Astrocyte of the hippocampus (primary cell): ENCODE measurements at places on chromosomes 1 and 21.

GRCh38 chr1:230427981-230428380 lies 1.8 kb upstream of the PGBD5 start:
- no peak for DNase-seq

DNA sequence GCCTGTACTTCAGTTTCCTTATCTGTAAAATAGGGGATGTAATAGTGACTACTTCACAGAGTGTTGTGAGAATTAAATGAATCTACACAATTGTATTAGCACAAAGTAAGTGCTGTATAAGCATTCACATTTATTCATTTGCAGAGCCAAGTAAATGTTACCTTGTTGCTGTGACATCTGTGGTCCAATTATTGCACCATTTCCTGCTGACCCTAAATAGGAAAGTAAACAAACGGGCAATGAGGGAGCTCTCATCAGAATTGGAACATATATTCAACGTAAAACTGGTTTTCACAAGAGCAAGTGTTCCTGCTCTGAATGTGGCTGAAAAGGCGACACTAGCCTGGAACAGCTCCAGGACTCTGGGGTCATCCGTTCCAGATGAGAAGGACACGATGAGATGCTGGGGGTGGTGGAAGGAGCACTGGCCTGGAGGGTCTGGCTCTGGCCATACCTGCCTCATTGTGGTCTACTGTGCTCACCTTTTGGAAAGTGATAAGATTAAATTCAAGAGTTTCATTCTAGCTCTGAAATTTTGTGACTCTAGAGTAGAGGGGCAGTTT lies 34.5 kb downstream of the PROX1 start:
- no peak for DNase-seq

- DNase-seq, result peak; percentile 2
Measured at GRCh38 chr21:27104846-27105431, 138.1 kb upstream of the ADAMTS5 start.

DNA sequence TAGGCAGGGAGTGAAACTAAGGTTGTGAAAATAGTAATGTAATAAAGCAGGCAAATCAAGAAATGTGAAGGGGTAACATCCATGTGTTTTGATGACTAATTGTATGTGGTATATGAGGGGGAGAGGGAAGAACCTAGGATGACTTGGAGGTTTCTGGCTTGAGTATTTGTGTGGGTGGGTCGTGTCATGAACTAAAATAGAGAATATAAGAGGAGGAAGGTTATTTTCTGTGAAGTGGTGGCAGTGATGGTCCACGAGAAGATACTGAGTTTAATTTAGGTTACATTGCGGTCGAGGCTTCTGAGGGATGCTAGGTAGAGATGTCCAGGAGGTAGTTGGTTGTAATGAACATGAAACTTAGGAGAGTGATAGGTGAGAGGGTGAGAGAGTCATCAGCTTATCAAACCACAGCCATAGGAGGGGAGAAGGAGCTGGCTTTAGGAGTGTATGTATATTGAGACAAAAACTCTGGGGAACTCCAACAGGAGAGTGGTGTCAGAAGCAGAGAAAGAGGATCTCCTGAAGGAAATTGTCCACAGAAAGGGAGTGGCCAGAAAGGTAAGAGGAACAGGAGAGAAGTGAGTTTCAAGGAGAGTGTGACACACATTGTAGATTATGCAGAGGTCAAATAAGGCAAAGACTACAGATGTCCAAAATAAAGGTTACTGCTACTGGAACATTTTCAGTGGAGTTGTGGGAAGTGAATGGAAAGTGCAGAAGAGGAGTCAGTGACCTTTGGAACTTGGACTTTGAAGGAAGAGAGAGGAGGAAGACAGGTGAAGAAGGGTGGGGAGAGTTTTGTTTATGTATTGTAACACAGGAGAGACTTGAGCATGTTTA lies 89.0 kb upstream of the MACF1 start:
- DNase-seq, result peak; percentile 20

DNA sequence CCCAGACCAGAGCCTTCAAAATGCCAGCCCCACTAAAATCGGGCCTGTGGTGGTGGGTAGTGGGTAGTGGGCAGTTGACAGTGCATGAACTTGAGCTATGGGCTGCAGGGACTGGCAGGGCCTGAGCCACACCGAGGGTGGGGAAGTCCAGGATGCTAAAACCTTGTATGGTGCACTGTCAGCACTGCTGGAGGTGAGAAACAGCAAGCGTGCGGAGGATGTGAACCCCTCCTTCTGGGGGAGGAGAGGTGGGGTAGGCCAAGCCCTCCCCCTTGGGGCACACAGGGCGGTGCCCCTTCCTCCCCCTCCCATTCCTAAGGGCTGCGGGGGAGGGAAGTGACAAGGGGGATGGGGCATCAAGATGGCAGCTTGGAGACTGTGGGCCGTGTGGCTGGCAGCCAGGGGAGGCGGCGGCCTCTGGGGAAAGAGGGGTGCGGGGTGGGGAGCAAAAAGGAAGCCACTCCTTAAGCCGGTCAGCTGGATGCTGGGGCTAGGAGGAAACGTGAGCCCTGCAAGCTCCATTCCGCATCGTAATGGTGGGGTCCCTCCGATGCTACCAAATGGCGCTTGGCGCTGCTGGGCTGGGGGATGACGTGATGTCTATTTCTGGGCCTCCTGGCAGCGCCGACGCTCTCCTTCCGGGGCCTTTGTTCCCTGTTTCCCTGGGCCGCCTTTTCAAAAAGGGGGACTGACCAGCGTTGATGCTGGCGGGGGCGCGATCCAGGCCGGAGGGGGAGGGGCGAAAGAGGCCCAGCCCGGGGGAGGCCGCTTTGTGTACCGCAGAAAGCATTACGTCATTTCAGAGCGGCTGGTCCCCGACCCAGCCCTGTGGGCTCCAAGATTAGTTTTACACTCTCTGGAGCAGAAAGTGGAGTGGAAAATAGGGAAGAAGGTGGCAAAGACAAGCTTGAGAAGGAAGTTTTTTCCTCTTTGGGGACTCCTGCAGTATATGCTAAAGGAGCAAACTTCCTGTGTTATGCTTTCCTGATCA lies 809 bp downstream of the SYT11 start:
- DNase-seq, result peak; percentile 97

DNA sequence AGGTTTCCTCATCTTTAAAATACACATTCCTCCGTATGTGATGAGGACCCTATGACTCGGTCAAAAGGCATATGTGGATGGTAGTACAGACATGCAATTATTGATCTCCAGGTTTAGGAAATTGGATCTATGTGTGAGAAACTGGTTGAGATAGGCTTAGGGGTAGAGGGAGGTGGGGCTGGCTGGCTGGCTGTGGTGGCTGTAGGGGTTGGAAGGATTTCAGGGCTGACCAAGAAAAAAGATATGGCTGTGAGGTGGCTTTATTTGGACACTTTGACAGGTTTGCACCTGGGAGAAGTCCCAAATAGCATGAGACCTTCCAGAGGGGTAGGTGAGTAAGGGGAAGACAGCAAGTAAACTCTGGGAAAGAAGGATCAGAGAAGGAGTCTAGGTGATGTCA lies 39.6 kb upstream of the ADAM30 start:
- no peak for DNase-seq

GRCh38 chr21:37763298-37763697 lies 153.0 kb downstream of the KCNJ6 start:
- DNase-seq, result no peak

- no peak for DNase-seq
Measured at GRCh38 chr1:1703796-1704195, 11.2 kb upstream of the SLC35E2B start.

DNA sequence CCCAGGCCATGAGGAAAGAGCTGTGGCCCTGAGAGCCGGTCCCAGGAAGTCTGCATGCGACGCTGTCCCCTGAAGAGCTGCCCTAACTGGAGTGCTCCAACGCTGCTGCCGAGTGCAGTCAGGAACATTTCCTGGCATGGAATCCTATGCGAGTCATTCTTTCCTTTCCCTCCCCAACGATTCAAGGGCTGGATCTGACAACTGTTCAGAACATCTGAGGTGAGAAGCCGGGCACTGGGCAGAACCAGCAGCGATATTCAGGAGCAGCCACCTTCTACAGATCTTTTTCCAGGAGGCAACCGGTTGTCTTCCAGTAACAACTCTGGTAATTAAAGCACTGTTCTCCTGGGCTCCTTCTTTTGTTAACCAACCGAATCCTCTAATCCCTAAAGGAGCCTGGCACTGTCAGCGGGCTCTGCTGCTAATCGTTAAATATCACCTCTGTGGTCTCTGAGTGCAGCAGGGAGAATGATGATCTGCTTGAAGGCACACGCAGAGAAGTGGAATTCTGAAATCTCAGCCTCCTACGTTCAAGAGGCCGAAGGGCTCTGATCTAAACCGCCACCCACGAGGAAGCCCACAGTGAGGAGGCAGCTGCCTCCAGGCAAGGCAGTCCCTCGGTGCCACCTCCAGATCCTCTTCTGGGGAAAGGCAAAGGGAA lies 55.8 kb downstream of the SLC45A1 start:
- DNase-seq, result peak; percentile 92

DNA sequence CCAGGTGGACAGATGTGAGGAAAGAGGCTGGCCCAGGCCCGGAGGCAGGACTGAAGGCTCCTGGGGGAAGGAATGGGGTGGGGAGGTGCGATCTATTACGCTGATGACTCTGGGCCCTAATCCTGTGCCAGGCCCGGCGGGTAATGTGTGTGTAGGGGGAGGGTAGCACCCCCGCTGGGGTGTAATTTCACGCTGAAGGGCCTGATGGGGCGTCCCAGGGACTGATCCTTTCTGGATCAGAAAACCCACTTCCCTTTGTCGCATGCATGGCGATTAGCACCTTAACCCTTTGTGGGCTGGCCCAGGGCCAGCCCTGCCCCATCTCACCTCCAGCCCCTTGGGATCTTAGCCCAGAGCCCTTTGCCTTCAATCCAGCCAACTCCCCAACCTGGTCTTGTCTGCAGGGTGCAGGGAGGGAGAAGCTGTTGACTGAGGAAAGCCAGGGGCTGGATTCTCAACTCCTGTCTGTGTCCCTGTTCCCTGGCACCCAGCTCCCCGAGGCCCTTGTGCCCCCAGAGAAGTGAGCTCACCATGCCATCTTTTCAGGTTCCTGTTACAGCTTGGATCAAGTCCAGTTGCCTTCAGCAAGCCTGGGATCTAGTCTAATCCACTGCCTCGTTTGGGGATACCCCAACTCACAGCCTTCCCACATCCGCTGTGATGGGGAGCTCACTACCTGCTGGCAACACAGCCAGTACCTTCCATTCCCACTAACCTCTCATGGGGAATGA lies 26.0 kb downstream of the KNCN start:
- DNase-seq, result no peak

- DNase-seq, result no peak
Measured at GRCh38 chr1:22264464-22265341, 121.8 kb upstream of the WNT4 start.

GRCh38 chr1:84736445-84736844 lies 46.2 kb upstream of the SSX2IP start:
- no peak for DNase-seq

GRCh38 chr1:162682013-162682419 lies 49.8 kb downstream of the DDR2 start:
- no peak for DNase-seq

DNA sequence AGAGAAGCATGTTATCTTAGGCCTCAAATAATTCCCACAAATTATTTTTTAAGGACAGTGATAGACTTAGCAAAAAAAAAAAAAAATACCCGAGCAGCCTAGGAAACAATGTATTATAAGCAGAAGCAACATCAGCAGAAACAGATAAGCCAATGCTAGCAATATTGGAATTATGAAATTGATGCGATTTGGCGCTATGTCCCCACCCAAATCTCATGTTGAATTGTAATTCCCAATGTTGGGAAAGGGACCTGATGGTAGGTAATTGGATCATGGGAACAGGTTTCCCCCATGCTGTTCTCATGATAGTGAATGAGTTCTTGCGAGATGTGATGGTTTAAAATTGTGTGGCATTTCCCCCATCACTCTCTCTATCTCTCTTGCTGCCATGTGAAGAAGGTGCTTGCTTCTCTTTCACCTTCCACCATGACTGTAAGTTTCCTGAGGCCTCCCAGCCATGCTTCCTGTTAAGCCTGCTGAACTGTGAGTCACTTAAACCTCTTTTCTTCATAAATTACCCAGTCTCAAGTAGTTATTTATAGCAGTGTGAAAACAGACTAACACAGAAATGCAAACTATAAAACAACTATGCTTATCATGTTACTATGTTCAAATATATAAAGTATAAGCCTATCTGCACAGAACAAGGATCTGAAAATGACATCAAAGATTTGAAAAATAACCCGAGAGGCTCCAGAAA lies 75.6 kb upstream of the HIVEP3 start:
- no peak for DNase-seq

- no peak for DNase-seq
Measured at GRCh38 chr1:188281921-188282320, 1453.2 kb downstream of the PLA2G4A start.

DNA sequence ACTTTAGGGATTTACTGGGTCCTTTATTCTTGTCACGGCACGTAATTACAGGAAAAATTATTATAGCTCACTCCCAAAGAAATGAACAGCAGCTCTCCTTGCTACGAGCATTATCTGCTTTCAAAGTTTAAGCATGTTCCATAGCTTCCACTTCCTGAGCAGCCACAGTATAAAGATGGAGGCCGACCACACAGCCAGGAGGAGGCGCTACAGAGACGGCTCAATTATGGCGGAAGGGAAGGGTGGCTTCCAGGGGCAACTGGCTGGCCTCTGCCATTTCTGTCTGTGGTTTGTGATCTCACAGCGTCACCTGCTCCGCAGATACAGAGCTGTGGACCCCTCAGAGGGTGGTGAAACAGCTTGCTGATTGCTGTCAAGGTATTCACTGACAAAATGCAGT lies 212.3 kb upstream of the GREM2 start:
- no peak for DNase-seq

GRCh38 chr1:51549016-51549619 lies 30.1 kb upstream of the EPS15 start:
- no peak for DNase-seq

DNA sequence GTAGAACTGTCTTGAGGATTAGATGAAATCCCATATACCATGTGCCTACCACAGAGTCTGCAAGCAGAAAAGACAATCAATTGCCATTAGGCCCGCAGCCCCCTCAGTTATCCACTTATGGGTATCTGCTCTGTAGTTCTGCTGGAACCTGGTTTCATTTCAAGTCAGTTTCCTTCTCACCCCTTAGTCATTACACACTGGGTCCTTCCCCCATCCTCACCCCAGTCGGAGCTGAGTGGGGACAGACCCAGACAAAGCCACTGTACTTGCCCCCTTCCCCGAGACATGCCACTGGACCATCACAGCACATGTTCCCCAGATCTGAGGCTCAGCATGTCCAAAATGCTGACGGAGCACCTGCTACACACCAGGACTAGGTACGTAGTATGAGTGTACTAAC lies 21.2 kb downstream of the PGLYRP3 start:
- DNase-seq, result no peak

DNA sequence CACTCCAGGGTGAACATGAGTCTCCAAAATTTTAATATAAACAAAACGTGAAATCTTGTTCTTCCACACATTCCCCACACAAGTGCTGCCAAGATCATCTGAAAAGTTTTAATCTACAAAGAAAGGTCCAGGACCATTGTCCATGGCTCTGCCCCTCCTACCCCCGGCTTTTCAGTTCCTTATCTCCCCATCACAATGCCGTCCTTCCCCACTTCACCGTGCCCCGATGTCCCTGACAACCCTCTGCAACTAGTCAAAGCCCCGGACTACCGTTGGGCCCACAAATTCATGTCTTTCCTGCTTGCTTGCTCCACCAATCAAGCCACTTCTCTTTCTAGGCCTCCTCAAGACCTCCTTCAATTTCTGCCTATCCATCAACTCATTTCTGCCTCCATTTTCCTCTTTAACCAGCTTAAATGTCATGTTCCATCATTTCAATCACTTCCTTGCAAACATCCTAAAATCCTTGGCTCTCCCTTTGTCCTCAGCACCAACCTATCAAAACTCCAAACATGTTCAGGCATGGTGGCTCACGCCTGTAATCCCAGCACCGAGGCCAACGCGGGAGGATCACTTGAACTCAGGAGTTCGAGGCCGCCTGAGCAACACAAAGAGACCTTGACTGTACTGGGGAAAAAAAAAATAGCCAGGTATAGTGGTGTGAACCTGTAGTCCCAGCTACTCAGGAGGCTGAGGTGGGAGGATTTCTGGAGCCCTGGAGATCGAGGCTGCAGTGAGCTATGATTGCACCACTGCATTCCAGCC lies 14.0 kb upstream of the BMP8B start:
- no peak for DNase-seq
